ENCODE measurements at places on chromosomes 2 and 18.

DNA sequence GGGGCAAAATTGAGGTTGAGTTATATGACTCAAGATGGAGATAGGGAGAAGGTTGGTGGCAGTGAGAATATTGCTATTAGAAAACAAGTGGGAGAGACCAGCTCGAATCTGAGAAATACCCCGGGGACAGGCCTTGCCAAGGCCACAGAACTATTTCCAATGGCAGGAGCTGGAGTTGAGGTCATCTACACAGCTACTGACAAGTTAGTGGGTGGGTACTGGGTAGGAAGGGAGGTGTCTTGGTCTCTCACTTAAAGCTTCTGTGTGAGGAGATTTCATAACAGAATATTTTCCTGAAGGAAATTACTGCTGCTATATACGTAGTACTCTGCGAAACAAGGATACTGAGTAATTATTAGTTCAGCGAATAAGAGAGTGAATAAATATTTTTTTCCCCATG lies 69.4 kb upstream of the ITPRID2 start:
- DNase-seq, result no peak

DNA sequence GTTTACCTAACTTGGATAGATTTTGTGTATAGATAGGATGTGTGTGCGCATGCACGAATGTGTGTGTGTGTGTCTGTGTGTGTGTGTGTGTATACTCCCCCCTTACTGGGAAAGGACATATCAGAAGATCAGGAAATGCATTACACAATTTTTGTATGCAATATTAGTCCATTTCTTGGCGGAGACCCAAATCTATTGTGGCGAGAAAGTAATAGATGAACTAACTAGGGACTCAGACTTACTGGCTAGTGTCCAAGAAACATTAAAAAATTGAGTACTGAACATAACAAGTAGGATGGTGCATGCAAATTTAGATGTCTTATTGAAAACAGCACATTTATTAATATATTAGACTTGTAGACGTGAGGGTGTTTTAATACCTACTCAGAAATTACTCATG lies 1036.5 kb upstream of the FANCL start:
- DNase-seq, result no peak

- DNase-seq, result no peak
These were observed 59.6 kb downstream of the KCNF1 start for GRCh38 chr2:10971161-10971887.

GRCh38 chr2:26595146-26595545 lies 46.0 kb downstream of the CIB4 start:
- no peak for DNase-seq

- DNase-seq, result no peak
These were observed 51.7 kb downstream of the PELI1 start for GRCh38 chr2:64092502-64092901.

DNA sequence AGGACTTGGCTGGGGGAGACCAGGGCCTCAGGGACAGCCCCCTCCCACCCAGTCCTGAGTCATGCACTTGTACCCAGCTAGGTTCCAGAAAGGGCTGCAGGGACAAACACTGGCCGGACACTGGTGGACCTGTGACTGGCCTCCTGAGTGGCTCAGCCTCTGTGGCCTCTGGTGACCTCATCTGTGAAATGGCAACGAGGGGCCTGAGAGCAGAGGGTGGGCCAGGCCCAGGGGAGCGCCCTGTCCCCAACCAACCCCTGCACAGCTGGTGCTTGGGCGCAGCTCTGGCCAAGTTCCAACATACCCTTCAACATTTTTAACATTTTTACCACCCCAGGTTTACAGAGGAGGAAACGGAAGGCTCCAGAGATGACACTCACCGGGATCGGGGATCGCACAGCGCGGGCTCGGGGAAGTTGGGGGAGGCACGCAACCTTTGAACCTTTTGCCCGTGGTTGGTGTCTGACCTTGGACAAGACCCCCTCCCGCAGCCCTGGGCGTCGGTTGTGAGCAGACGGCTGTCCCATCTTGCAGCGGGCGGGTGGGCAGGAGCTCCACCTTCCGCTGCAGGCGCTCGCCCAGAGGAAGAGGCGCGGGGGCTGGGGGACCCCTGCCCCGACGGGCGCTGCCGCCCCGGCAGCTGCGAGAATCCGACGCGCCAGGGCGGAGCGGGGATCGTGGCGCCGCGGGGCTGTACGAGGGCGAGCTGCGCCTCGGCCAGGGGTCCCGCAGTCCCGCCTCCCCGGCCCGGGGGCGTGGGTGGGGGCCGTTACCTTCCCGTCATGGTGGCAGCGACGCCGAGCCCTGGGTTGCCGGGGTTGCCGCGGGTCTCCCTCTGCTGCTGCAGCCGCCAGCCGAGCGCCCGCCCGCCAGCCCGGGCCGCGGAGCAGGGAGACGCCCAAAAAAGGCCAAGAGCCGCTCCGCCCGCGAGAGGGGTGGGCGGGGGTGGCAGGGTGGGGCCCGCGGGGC lies 805 bp downstream of the LIMS2 start:
- peak; percentile 62 for DNase-seq

- no peak for DNase-seq
These were observed 171.8 kb upstream of the ATP5MC3 start for GRCh38 chr2:175353275-175353674.

GRCh38 chr18:69205925-69206324 lies 194.8 kb upstream of the DOK6 start:
- no peak for DNase-seq

Measured in nephron progenitor cell (in vitro differentiated cells).